GM23248 (cell line): ENCODE measurements at places on chromosomes 1 and 21.

GRCh38 chr21:15695241-15695640 lies 34.5 kb upstream of the USP25 start:
- DNase-seq: peak; percentile 64

DNA sequence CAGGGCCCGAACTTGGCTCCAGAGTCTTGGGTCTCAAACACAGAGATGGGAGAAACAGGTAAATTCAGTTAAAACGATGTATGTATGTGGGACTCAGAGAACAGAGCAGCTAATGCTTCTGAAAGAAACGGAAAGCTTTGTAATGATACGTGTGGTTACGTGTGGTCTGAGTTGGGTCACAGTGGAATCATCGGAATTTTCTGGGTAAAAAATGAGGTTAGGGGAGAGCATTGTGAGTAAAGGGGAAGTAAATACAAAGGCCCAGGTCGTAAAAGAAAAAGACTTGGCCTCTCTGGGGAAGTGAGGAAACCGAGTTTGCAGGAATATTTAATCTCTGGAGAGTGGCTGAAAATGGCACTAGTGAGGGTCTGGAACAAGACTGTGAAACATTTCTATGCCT lies 8.3 kb downstream of the NHLH2 start:
- no peak for DNase-seq

DNA sequence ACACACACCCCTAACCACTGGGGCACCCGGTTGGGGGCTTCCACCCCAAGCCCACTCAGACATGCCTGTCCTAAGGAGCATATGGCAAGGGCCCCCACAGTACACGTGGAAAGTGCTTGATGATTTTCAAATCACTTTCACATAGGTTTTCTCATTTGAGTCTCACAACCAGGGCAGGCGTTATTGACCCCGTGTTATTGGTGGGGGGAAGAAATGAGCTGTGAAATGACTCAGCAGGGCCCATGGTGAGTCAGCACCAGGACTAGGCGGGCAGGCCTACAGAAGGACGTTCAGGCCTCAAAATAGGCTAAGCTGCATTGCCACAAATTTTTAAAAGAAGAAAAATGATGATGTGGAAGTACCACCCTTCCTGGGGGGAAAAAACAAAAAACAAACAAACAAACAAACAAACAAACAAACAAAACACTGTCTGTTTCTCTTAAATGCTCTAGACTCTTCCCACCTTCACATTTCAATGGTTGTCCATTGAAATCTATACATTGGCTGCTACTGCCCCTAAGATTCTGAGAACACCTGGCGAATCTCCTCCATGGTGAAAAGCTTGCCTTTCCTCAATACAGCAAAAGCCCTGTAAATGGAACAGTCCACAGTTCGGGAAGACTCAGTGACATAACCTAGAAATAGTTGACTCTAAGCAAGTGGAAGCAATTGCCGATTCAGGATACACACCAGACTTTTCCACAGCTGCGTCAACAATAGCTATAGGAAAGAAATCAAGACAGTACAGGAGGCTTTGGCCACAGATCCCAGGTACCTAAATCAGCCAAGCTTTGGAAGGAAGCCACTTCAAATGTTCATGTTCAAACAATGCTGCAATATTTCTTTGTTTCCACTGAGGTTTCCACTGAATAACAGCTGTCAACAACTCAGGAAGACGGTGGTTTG lies 234.7 kb downstream of the TOMM20 start:
- peak; percentile 91 for DNase-seq

DNA sequence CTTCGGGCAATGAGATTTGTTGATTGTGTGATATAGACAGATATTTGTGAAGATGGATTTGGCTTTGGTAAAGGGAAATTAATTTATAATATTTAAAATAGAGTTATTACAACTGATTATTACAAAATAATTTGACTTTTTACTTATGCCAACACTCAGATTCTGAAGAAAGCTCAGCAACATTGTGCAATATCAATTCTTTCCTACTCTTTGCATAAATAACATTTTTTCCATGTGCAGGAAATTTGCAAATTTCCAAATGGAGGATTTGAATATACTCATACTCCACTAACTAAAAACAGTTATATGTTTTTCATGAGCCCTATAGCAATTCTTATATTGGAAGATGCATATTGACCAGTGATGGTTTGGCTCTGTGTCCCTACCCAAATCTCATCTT lies 676.4 kb upstream of the ADAMTS5 start:
- DNase-seq: no peak

- DNase-seq: no peak
Observed at GRCh38 chr1:57719274-57719673, 295.4 kb upstream of the DAB1 start.

DNA sequence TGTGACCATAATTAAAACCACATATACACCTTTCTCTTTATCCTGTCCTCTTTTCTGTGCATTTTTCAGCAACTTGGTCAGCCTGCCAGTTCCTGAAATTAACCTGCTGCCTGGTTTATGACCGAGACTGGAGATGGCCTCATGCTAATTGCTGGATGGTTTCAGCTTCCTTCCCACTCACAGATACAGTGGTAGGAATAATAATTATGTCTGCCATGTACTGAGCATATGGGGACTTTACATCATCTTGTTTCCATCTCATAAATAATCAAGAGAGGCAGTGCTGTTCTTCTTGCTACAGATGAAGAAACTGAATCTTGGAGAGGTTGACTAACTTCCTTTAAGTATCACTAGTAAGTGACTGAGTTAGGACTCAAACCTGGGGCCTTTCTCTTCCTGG lies 148.2 kb downstream of the NOS1AP start:
- peak; percentile 12 for DNase-seq

- DNase-seq: peak; percentile 49
Observed at GRCh38 chr1:225763716-225764548, 13.7 kb upstream of the SRP9 start.

- DNase-seq: no peak
Observed at GRCh38 chr1:239944666-239945065, 147.0 kb upstream of the FMN2 start.

DNA sequence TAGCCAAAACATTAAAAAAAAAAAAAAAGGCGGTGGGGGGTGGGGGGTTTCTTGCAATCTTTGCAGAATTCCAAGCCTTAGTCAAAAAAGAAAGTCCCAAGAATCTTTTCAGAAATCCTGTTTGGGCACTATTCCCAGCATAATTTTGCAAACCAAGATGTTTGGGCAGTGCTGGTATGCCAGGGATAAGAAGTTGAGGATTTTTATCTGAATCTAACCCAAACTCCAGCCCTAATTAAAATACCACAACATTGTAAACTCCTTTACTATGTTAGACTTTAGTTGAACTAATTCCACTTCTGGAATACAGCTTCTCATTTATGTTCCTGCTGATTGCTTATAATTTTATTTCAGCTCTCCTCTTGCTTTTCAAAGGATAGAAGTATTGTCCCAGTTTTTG lies 504.1 kb upstream of the ADGRL2 start:
- DNase-seq: no peak

- DNase-seq: peak; percentile 34
Observed at GRCh38 chr1:192793983-192794767, 14.7 kb upstream of the RGS2 start.

GRCh38 chr1:155126556-155127104 lies 1.0 kb upstream of the EFNA1 start:
- peak; percentile 68 for DNase-seq

GRCh38 chr1:46184920-46185658 lies 8.8 kb upstream of the P3R3URF start:
- DNase-seq: no peak

DNA sequence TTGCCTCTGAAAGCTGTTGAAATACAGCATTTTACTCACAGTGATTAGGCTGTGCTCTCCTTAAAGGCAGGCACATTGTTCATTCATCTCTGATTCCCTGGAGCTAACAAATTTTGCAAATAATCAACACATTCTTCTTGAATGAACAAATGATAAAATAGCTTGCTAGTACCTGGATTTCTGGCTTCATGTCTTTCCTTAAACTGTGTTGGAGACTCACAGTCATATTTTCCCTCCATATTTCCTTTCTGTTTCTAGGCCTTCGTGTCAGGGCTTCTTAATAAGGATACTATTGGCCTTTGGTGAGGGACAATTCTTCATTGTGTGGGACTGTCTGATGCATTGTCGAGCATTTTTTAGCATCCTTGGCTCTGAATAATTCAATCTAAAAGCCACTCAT lies 9.7 kb downstream of the HSD11B1 start:
- no peak for DNase-seq

GRCh38 chr1:29786195-29786594 lies 549.9 kb downstream of the PTPRU start:
- DNase-seq: no peak
